ENCODE measurements at places on chromosomes 2 and 18. TPM values are rescaled to one million over a fixed set of nuclear protein-coding genes. Genes with fewer than 3 reads are reported as not detected.

- DNase-seq, result no peak
- H3K27ac ChIP-seq, result no peak overlapping the region
- no peak overlapping the region for H3K4me3 ChIP-seq
- H3K27me3 ChIP-seq, result no peaks in the 10 kb centered on the region
Measured at GRCh38 chr2:197136452-197136851, 174.1 kb downstream of the ANKRD44 start.

GRCh38 chr2:214469728-214470127, 58.9 kb downstream of the VWC2L start:
- H3K4me3 ChIP-seq, result no peak overlapping the region
- DNase-seq, result no peak
- no peaks in the 10 kb centered on the region for H3K4me1 ChIP-seq
- H3K27ac ChIP-seq, result no peak overlapping the region
- no peaks in the 10 kb centered on the region for H3K36me3 ChIP-seq
- no peaks in the 10 kb centered on the region for H3K27me3 ChIP-seq

GRCh38 chr18:75068682-75069435, 140.1 kb downstream of the PTGR3 start:
- DNase-seq, result no peak
- no peaks in the 10 kb centered on the region for H3K36me3 ChIP-seq
- peak overlapping the region; percentile 98 for H3K27ac ChIP-seq

The OTOS gene
- total RNA-seq, result 4.3 TPM

The ANKRD44 gene
- 25.8 TPM for total RNA-seq

The CCDC88A gene
- 38.6 TPM for total RNA-seq

The CD28 gene
- total RNA-seq, result 1.3 TPM

GRCh38 chr18:36352384-36352783, 54.9 kb downstream of the FHOD3 start:
- H3K4me1 ChIP-seq, result no peaks in the 10 kb centered on the region
- no peaks in the 10 kb centered on the region for H3K36me3 ChIP-seq
- H3K27ac ChIP-seq, result no peak overlapping the region
- DNase-seq, result peak; percentile 64
- H3K27me3 ChIP-seq, result no peaks in the 10 kb centered on the region

- no peak for DNase-seq
- H3K36me3 ChIP-seq, result no peaks in the 10 kb centered on the region
- H3K27me3 ChIP-seq, result no peaks in the 10 kb centered on the region
- no peaks in the 10 kb centered on the region for H3K4me1 ChIP-seq
Measured at GRCh38 chr18:45580127-45580526, 35.1 kb upstream of the SLC14A2 start.

- no peak overlapping the region for H3K27ac ChIP-seq
- H3K36me3 ChIP-seq, result no peaks in the 10 kb centered on the region
- no peak overlapping the region for H3K4me3 ChIP-seq
- DNase-seq, result no peak
- no peaks in the 10 kb centered on the region for H3K27me3 ChIP-seq
- no peaks in the 10 kb centered on the region for H3K4me1 ChIP-seq
Measured at GRCh38 chr2:70932631-70933230, 3.0 kb upstream of the ATP6V1B1 start.

DNA sequence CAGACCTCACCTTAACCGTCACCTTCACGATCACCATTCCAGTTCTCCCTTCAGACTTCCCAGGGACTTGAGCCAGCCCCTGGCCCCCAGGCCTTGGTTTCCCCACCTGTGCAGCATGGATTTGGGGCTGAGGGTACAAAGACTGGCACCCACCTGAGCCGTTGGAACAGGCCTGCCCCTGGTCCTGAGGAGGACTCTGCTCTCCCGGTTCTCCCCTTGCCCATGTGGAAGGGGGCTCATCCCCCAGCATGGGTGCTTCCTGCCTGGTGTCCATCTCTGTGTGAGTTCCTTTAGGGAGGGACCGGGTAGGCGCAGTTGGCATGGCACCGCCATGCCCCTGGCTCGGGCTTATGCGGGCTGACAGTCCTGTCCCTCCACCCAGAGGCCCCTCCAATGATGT, 10.9 kb upstream of the GPR35 start:
- H3K36me3 ChIP-seq, result no peaks in the 10 kb centered on the region
- no peak for DNase-seq
- no peak overlapping the region for H3K4me3 ChIP-seq

The ARHGAP28 gene
- 10.6 TPM for total RNA-seq

GRCh38 chr2:99656994-99657393, 167.2 kb upstream of the REV1 start:
- no peaks in the 10 kb centered on the region for H3K4me1 ChIP-seq
- H3K27me3 ChIP-seq, result no peaks in the 10 kb centered on the region
- H3K36me3 ChIP-seq, result no peaks in the 10 kb centered on the region
- no peak overlapping the region for H3K27ac ChIP-seq
- no peak overlapping the region for H3K4me3 ChIP-seq

The TUBA4B gene
- total RNA-seq, result not detected

The ZNF396 gene
- total RNA-seq, result 9.4 TPM

- no peak overlapping the region for H3K4me3 ChIP-seq
- no peaks in the 10 kb centered on the region for H3K36me3 ChIP-seq
- no peak overlapping the region for H3K27ac ChIP-seq
- no peaks in the 10 kb centered on the region for H3K27me3 ChIP-seq
- H3K4me1 ChIP-seq, result no peaks in the 10 kb centered on the region
- DNase-seq, result no peak
Measured at GRCh38 chr2:67290451-67291290, 106.5 kb upstream of the ETAA1 start.

DNA sequence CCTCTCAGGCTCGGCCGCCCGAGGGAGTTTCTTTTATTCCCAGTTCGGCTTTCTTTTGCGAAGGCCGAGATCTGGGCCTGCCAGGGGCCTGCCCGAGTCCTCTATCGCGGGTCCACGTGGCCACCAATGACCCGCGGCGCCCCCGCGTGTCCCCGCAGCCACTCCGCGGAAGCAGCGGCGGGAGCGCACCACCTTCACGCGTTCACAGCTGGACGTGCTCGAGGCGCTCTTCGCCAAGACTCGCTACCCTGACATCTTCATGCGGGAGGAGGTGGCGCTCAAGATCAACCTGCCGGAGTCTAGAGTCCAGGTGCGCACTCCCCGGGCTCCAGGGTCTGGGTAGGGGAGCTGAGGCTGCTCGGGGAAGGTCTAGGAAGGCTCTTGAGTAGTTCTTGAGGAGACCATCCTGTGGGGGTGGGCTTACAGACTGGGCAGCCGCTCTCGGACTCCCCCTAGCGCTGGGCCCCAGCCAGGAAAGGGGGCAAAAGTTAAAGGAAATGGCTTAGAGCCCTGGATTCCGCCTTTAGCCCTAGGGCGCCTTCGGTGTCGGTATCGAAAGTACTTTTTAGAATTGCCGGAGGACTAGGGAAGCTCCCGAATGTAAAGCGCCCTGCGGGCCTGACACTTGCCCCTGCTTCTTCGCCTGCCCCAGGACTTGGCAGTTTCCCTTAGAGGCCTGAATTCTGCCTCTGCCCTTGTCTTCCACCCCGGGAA, 3.4 kb downstream of the OTX1 start:
- DNase-seq, result no peak
- H3K36me3 ChIP-seq, result no peaks in the 10 kb centered on the region
- H3K27ac ChIP-seq, result no peak overlapping the region
- no peak overlapping the region for H3K4me3 ChIP-seq
- peaks cover 24% of the 10 kb centered on the region for H3K4me1 ChIP-seq
- peaks cover 70% of the 10 kb centered on the region for H3K27me3 ChIP-seq

DNA sequence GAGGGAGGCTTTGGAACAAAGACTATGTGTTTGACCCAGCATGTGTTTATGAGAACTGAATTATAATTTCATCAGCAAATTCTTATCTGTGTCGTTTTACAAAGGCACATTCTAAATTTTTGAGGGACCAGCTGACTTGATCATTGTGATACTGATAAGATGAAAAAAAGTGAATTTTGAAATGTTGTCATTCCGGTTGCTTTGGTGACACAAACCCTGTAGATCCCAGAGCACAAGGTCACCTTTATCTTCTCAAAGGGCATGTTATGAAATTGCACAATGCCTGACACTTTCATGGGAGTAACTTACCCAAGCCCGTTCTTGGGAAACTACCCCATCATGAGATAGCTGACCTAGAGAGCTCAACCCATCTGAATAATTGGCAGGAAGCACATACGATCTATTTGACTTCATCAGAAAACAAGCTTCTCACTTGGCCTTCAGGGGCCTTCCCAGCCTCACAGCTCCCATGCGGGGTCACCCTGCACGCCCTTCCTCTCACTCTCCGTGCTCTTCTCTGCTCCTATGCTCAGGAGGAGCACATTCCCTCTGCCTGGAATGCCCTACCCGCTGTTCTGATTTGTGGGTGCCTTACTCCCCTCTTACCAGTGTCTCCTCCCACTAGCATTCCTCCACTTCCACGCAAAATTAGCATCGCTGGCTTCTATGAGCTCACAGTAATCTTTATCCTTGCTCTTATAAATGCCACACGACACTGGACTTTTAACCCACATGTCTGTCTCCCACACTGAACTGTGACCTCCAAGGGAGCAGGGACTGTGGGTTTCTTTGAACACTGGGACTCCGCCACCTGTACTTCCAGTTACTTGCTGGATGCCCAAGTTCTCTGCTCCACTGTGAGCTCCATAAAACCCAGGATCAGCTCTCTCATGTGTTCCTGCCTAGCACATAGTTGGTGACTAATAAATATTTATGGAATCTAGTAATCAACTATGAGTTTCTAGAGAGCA, 555.8 kb upstream of the ID2 start:
- no peak for DNase-seq
- no peak overlapping the region for H3K27ac ChIP-seq
- no peak overlapping the region for H3K4me3 ChIP-seq

- H3K4me1 ChIP-seq, result no peaks in the 10 kb centered on the region
- DNase-seq, result no peak
- H3K27ac ChIP-seq, result no peak overlapping the region
- H3K27me3 ChIP-seq, result no peaks in the 10 kb centered on the region
Measured at GRCh38 chr2:21650569-21650968, 526.8 kb downstream of the TDRD15 start.

DNA sequence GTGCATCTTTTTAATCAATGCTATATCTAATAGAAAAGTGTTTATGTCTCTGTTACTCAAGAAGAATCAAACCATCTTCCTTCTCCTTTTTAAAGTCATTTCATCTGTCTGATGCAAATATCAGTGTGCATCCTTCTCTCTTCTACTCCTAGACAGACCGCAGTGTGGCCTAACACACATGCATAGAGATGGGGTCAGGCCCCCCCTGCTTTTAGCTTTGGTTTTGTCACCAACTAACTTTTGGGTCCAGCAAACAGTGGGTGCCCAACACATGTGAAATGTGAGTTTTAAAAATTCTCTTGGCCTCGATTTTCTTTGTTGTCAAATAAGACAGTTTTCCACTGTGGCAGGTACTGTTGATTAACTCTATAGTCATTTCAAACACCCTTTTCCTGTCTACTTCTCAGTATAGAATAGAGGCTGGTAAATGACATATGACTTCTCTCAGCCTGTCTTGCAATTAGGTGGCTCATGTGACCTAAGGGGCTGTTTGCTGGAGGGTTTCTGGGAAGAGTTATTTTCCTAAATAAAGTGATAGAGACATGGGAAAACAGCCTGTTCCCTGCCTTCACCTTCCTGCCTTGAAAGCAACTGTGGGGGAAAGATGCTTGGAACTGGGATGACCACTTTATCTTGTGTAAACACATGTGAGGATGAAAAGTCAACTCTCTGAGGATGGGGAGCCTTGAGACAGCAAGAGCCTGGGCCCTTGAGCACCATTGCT, 65.7 kb upstream of the DARS1 start:
- H3K4me3 ChIP-seq, result no peak overlapping the region
- H3K27me3 ChIP-seq, result no peaks in the 10 kb centered on the region
- no peak overlapping the region for H3K27ac ChIP-seq
- no peak for DNase-seq

The LRRFIP1 gene
- 113 TPM for total RNA-seq

GRCh38 chr2:144515696-144516410, 4.1 kb downstream of the ZEB2 start:
- no peaks in the 10 kb centered on the region for H3K36me3 ChIP-seq
- peak overlapping the region; percentile 46 for H3K4me3 ChIP-seq
- H3K27ac ChIP-seq, result peak overlapping the region; percentile 89
- peaks cover 18% of the 10 kb centered on the region for H3K4me1 ChIP-seq
- no peak for DNase-seq
- H3K27me3 ChIP-seq, result peaks cover 12% of the 10 kb centered on the region

- peak overlapping the region; percentile 64 for H3K4me3 ChIP-seq
- H3K27ac ChIP-seq, result no peak overlapping the region
- DNase-seq, result peak; percentile 51
- peaks cover 11% of the 10 kb centered on the region for H3K4me1 ChIP-seq
Measured at GRCh38 chr2:54724560-54725342, 1.3 kb downstream of the EML6 start.

DNA sequence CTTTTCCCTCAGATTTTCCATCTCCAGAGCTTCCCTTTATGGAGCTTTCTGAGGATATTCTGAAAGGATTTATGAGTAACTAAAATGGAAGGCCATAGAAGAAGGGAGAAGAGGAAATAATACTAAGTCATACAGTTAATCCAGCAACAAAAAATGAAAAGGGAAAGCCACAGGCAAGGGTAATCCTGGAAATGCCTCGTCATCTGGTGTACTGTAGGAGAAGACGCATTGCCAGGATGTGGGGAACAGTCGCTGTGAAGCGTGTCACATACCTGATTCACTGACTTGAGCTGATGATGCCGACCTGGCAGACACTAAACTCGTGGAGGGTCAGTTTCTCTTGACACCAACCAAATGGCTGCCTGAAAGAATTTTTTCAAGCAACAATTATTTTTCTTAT, 34.7 kb upstream of the ALPP start:
- no peak overlapping the region for H3K4me3 ChIP-seq
- H3K27ac ChIP-seq, result no peak overlapping the region
- H3K27me3 ChIP-seq, result no peaks in the 10 kb centered on the region
- H3K4me1 ChIP-seq, result no peaks in the 10 kb centered on the region

DNA sequence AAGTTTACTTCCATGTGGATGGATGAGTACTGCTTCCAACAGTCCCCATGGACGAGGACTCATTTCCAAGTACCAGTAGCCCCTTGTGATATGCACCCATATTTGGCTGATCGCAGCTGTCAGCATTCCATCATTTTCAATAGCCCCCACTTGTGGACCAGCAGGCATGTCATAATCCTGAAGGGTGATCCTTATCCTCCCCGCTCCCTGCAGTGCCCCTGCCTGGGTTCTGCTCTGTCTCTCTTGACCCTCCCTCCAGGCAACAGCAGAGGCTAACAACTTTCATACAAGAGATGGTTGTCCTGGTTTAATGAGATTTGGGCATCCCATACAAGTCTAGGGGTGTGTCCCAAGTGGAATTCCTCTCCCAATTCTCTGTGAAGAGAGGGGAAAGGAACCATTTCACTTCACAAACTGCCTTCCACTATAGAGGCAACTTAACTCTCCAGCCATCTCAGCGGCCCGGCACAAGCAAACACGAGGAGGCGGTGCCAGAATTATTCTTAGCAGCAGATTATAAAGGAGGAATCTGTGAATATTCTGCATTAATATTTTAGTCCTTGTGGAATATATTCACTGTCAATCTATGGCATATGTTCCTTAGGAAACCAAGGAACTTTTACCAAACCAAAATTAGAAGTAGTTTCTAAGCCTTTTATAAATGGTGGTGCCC, 110.7 kb downstream of the RTN4 start:
- no peak for DNase-seq
- no peak overlapping the region for H3K4me3 ChIP-seq
- H3K27ac ChIP-seq, result no peak overlapping the region

Measured in thyroid gland (tissue), 4 donors.